MG63 (cell line): ENCODE measurements at places on chromosomes 5 and 9. TPM values are rescaled to one million over a fixed set of nuclear protein-coding genes. Genes with fewer than 3 reads are reported as not detected.

DNA sequence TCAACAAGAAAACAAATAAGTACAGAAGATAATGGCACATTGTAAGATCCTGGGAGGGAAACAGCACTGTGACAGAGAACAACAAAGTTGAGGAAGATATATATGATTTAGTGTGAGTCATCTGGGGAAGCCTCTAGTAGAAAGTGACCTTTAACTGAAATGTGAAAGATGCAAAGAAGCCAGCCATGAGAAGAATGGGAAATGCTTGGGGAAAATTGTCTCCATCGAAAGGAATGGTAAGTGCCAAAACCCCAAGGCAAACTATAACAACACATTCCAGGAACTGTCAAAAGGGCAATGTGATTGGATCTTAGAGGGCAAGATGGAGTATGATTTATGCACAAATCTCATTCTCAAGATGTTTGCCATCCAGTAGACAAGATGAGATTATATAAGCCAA, 537.8 kb upstream of the BRINP1 start:
- DNase-seq, result no peak

GRCh38 chr5:43191740-43192557, at the start of gene NIM1K:
Gene NIM1K, plus strand, starts transcription at chr5:43192225. Its CDS starts 53,551 bp downstream, at chr5:43245776.
- peak; percentile 31 for DNase-seq

DNA sequence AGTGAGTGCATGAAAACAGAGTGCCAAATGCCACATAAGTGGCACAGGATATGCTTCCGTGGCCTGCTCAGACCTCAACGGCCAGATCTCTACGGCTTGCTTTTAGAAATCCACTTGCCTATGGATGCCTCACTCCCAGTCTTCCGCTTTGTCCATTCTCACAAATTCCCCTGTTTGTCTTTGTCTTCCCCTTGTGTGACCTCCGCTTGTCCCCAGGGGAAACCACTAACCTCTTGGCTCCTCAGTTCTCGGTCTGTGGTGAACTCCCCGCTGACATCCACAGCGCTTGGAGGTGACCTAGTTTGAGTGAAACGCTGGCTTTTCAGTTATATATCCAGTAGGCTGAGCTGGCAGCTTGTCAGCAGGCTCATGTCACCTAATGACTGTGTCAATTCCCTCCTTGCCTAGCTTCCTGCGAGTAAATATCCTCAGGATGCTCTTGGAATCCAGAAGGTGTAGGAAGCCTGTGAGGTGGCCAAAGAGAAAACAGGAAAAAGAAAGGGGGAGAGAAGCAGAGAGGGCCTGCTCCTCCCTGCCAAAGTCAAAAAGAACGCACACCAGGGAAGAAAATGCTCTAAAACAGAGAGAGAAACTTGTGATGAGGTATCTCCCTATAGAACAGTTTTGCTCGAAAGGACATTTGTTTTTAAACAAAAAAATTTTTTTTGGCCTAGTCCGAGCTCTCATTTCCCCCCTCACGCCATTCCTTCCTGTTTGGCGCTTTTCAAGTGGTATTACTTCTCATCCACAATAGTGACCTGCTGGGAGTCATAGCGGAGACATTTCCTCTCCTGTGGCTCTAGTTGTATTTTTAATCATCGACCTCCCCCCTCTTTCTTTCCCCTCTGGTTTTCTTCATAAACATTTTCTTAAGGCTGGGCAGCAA, 101.6 kb upstream of the SPRY4 start:
- DNase-seq, result peak; percentile 90

The FOXD4L4 gene
- total RNA-seq, result not detected in 2 replicates

DNA sequence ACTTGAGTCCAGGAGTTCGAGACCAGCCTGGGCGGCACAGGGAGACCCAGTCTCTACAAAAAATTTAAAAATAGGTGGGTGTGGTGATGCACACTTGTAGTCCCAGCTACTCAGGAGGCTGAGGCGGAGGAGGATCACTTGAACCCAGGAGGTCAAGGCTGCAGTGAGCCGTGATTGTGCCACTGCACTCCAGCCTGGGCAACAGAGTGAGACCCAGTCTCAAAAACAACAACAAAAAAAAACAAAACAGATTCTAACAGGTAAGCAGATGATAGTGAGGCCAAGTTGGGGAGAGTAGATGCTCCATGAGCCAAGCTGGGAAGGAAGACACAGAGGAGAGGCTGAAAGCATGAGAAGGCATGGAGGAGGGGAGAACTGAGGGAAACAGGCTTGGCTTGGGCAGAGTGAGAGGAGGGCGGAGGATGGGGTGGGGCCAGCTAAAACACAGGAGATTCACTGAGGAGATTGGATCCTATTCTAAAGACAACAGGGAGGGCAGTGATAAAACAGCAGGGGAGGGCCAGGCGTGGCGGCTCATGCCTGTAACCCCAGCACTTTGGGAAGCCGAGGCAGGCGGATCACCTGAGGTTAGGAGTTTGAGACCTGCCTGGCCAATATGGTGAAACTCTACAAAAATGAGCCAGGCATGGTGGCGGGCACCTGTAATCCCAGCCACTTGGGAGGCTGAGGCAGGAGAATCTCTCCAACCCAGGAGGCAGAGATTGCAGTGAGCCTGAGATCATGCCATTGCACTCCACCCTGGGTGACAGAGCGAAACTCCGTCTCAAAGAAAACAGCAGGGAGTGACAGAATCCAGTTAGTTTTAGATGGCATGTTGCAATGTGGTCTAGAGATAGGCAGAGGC, 8.4 kb downstream of the RPS14 start:
- DNase-seq, result no peak

DNA sequence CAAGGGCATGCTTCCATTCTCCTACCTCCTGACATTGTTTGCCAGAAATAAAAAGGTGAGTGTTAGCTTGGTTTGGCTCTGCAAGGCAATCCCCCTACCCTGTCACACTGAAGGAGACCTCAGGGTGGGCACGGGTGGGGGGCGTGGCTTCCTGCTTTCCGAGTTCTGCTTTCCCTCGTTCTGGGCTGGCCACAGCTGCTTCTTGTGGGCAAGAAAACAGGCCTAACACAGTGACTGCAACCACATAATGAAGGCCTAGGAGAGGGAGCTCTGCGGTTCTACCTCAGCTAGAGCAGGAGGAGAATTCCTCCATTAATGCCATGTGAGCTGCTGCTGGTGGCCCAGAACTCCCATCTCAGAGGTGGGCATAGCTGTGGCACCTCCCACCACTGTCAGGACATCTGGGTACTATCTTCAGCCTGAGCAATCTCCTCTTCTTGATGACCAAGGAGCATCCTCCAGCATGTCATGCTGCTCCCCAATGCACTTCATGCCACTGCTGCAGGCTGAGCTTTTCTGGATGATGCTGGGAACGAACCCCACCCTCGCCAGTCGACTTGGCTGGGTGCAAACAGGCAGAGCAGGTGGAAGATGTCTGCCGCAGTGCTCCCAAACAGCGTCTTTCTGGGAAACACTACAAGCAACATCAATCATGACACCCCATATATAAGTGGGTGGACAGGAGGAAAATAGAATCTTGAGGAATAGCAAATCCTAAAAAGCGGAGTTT, 139.5 kb upstream of the RAPGEF1 start:
- no peak for DNase-seq

DNA sequence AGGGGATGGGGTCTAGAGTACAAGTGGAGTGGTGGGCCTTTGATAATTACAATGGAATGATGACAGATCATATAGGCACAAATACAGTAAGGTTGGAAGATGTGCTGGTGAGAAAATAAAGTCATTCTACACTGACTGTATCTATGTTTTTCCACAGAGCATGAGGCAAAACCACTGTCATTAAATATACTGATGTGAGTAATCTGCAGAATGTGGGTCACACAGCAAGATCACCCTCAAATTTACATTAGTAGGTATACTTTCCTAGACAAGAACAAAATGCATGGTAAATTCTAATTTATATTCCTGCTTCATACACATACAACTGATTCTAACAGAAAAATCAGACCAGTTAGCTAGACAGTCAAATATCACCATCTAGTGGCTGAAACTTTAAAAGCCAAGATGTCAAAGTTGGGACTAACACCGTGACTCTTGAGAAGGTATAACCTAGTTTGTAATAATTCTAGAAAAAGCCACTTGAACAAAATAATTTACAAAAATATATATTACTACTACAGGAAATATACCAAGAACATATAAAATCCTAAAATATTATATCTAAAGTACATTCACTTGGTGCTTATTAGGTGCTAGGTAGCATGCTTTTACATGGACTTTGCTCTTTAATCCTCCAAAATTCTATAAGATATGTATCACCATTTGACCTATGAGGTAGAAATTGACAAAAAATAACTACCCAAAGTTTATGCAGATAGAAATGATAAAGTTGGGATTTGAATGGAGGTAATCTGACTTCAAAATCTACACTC, 19.5 kb downstream of the TTC33 start:
- no peak for DNase-seq

The FOXD4 gene
- not detected in 2 replicates for total RNA-seq

The HAPLN1 gene
- total RNA-seq, result 0.16 TPM in 1 of 2 replicates, not detected in the other

GRCh38 chr9:93712896-93713295, 136.5 kb downstream of the PHF2 start:
- DNase-seq, result no peak

DNA sequence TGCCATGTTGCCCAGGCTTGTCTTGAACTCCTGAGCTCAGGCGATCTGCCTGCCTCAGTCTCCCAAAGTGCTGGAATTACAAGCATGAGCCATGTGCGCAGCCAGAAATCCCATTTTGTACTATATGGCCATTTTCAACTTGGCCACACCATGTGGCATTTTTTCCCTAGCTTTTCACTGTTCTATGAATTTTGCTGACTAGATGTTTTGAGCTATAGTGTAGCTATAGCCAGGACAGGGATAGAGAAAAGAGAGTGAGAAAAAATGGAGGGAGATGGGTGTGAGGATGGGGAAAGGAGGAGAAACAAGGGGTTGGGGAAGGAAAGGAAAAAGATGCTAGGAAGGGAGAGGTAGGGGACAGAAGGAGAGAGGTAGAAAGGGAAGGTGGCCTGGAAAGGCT, 46.4 kb downstream of the DMXL1 start:
- no peak for DNase-seq

GRCh38 chr5:136810261-136810801, 445.0 kb upstream of the TRPC7 start:
- DNase-seq, result peak; percentile 87

DNA sequence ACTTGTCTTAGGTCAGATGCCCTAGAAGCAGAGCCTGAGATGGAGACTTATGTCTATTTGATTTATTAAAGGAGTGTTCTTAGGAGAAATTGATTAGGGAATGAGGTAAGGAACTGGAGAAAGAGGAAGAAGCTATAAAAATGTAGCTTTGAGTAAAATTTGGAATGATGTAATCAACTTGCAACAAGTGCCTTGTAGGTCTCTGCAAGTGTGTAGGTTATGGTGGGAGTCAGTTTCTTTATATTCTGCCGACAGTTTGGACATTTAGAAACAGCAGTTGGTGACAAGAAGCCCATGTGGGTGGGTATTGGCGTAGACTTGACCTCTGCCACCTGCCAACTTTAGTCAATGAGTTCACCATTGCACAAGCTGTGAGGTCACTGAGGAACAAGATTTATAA, 986.5 kb downstream of the CDH18 start:
- no peak for DNase-seq

DNA sequence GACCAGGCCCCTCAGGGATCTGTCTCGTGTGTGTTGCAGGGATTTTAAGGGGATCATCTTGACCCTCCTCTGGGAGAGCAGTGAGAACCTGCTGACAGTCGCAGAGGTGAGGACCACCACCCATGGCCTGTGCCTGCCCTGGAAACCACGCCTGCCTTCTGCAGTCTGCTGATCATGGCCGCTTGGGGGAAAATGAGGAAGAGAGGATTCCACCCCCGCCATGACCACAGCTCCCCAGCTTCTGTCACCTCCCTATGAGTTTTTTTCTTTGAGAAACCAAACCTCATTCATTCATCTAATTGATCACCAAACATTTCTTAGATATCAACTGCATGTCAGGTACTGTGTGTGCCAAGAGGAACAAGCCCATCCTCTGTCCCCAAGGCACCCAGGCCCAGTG, 46.3 kb upstream of the TDRD7 start:
- DNase-seq, result no peak

GRCh38 chr9:34559624-34560455, 29.7 kb downstream of the CNTFR start:
- DNase-seq, result no peak

The MAMDC4 gene
- total RNA-seq, result 0.44 and 0.63 TPM in 2 replicates

DNA sequence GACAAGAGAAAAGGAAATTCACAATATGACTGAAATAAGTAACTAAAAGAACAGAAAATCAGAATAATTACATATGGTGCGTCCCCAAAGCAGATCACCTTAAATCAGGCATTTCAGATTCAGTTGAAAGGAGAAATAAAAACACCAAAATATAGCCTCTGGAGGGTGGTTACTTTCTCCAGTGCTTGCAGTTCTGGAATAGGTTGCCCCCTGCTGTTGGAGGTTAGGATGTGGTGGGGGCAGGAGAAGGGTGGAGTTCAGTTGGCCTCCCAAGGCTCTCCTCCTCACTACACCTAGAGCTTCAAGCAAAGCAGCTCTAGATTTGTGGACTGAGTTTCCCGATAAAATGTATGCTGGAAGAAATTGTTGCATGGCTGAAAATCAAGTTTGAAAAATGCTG, 338.2 kb upstream of the TLE4 start:
- DNase-seq, result no peak

DNA sequence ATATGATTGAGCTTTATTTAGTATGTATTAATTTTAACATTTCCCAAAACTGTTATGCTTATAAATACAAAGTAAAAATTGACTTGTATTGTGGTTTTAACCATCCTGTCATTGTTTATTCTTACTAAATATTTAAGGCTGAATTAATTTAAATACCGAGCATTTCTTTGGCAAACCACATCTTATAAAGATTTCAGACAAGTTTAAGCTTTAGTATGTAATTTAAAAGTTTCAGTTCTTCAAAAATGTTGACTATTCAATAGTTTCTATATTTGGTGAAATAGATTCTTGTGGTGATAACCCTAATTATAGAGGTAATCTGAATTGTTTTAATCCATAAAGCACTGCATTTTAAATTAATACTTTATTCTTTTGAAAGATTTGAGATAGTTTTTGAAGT, 65.5 kb downstream of the CCNH start:
- no peak for DNase-seq

The GALT gene
- total RNA-seq, result 8.2 and 9.9 TPM in 2 replicates
